Astrocyte of the cerebellum (primary cell): ENCODE measurements at places on chromosomes 16 and 17.

DNA sequence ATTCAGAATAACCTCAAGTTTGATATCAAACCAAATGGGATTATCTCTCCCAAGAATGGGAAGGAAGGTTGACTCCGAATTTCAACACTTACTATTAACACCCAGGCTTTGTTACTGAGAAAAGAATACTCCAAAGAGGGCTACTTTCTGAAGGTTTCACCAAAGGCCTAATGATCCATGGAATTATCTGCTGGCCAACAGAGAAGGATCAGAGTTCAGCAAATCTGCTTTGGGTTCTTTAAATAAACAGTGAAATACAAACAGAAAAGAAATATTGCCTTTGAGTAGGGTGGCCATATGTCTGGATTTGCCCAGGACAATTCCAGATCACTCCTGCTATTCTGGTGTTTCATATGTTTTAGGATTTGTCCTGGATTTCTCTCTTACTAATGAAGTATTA, 564.5 kb upstream of the PSMD7 start:
- DNase-seq, result no peak

DNA sequence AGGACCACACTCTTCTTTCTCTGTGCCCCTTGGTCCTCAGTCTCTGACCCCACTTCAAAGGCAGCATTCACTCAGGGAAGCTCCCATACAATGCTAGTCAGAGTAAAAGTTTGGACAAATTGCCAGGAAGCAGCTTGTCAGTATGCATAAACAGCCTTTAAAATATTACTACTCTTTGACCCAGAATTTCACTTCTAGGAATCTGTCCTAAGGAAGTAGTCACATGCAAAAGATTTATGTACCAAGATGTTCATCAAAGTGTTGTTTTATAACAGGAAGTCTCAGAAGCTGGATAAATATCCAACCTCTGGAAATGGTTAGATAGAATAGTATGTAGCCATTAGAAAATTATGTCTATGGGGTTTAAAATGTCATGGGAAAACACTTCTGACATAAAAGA, 31.0 kb downstream of the MAPT start:
- DNase-seq, result no peak

DNA sequence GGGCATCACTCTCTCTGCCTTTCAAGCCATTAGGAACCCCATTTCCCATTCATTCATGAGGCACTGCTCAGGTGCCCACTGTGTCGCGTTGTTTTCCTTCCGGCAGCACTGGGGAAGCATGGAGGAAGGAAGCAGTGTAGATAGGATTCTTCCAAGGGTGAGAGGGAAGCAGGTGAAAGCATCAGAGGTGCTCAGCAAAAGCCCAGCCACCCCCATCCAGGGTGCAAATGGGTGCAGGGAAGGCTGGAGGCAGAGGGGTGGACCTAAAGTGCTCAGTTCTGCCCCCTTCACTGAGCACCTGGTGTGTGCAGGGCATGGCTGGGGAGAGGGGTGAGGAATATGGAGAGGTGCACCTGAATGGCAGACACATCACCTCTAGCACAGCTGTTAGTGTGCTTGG, 3.4 kb upstream of the NXPH3 start:
- no peak for DNase-seq

DNA sequence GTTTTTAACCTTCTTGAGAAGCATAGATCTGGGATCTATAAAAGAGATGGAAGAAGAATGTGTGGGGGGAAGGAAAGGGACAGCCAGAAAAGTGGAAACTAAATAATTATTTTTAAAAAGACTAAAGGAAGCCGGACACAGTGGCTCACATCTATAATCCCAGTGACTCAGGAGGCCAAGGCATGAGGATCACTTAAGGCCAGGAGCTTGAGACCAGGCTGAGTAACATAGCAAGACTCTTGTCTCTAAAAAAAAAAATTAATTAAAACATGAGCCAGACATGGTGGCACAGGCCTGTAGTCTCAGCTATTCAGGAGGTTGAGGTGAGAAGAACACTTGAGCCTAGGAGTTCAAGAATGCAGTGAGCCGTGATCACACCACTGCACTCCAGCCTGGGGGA, 335.1 kb downstream of the GRIN2A start:
- DNase-seq, result no peak

DNA sequence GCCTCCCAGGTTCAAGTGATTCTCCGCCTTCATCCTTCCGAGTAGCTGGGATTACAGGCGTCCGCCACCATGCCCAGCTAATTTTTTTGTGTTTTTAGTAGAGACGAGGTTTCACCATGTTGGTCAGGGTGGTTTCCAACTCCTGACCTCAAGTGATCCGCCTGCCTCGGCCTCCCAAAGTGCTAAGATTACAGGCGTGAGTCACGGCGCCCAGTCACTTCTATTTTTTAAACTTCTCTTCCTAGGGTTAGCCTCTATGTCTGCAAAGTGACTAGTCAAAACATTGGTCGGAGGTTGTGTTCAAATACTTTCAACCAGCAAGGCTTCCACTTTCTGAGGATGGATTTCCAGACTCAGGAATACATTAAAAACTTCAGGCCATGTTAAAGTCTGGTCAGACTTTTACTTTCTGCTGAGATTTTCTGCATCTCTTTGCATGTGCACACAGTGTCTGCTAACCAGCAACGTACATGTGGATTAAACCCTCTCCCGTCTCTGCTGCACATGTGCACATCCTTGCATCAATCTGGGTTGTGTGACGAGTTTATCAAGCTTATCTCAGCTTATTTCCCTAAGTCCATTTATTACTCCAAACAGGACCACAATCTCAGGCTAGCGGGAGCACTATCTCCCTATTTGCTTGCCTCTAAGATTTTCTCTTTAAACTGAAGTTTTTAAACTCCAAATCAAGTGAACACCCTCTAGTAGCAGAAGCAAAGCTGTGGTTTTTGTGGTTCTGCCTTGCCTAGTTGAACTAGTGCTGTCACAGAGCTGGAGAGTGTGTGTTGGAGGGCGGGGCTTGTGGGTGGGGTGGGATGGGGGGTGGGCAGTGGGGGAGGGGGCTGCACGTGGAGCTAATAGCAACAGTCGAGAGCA, 525.2 kb upstream of the GOT2 start:
- DNase-seq, result no peak

DNA sequence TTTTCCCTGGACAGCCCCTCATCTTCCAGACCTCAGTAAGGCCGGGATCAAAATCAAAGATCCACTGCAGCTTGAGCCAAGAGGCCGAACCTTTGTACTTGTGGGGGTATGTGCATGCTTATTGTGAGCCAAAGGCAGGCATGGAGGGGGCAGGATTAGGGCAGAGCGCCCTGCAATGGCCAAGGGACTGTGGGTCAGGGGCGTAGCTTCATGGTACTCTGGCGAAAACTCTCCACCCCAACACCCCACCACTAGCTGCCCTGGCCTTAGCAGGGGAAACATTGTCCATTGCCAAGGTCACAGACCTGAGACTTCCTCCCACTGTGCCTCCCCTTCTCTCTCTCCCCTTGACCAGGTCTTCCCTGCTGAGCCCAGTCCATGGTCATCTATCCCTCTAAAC, 90.1 kb downstream of the TMEM132E start:
- no peak for DNase-seq

DNA sequence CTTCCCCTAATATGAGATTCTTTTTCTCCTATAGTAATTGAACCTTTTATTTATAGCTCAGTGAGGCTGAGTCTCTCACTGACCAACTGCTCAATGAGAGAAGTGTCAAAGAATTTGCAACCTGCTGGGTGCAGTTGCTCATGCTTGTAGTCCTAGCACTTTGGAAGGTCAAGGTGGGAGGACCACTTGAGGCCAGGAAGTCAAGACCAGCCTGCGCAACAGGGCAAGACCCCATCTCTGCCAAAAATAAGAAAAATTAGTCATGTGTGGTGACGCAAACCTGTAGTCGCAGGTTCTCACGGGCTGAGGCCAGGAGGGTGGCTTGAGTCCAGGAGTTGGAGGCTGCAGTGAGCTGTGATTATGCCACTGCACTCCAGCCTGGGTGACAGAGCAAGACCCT, 30.9 kb upstream of the CRYBA1 start:
- DNase-seq, result peak; percentile 34

GRCh38 chr16:58201163-58201562, 3.3 kb upstream of the CSNK2A2 start:
- no peak for DNase-seq

DNA sequence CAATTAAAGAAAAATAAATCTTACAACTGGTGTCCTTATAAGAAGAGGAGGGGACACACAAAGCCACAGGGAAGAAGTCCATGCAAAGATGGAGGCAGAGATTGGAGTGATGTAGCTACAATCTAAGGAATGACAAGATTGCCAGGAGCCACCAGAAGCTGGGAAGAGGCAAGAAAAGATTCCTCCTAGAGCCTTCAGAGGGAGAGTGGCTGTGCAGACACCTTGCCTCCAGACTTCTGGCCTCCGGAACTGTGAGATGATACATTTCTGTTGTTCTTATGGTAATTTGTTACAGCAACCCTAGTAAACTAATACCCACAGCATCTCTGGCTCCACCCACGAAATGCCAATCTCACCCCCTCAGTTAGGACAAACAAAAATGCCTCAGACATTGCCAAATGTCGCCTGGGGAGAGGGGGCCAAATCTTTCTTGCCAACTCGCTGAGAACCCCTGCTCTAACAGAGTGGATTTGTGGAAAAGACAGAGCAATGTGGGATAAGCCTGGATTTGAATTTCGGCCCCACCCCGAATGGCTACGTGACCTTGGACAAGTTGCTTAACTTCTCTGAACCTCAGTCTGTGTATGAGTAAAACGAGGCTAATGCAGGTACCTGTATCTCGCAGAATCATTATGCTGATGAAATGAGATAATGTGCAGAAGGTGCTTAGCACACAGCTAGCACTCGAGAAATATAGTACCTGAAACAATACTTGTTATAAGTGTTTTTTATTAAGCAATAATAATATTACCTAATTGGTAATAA, 37.1 kb upstream of the CSNK2A2 start:
- DNase-seq, result no peak

GRCh38 chr17:2395258-2396181, 5.3 kb downstream of the MNT start:
- DNase-seq, result no peak

GRCh38 chr16:11403920-11404319, 58.7 kb downstream of the RMI2 start:
- no peak for DNase-seq

- DNase-seq, result no peak
Observed at GRCh38 chr16:72481419-72481818, 309.5 kb upstream of the PMFBP1 start.
